ENCODE measurements at places on chromosomes 11 and 22.

GRCh38 chr11:32429477-32429876 lies 5.9 kb downstream of the WT1 start:
- DNase-seq = no peak

DNA sequence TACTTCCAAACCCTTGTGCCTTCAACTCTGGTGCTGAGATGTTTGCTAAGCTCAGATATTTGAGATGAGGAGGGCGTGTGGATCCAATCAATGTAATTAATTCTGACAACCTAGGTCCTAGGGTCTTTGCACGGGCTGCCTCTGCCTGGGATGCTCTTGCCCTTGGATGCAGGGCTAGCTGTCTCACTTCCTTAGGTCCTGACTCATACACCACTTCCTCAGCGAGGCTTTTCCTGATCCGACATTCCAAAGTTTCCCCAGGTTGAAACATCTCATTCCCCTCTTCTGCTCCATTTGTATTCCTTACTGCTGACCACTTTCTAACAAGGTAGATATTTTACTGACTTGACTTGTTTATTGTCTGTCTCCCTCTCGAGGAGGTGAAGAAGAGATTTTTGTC lies 43.0 kb upstream of the NTM start:
- DNase-seq = no peak

DNA sequence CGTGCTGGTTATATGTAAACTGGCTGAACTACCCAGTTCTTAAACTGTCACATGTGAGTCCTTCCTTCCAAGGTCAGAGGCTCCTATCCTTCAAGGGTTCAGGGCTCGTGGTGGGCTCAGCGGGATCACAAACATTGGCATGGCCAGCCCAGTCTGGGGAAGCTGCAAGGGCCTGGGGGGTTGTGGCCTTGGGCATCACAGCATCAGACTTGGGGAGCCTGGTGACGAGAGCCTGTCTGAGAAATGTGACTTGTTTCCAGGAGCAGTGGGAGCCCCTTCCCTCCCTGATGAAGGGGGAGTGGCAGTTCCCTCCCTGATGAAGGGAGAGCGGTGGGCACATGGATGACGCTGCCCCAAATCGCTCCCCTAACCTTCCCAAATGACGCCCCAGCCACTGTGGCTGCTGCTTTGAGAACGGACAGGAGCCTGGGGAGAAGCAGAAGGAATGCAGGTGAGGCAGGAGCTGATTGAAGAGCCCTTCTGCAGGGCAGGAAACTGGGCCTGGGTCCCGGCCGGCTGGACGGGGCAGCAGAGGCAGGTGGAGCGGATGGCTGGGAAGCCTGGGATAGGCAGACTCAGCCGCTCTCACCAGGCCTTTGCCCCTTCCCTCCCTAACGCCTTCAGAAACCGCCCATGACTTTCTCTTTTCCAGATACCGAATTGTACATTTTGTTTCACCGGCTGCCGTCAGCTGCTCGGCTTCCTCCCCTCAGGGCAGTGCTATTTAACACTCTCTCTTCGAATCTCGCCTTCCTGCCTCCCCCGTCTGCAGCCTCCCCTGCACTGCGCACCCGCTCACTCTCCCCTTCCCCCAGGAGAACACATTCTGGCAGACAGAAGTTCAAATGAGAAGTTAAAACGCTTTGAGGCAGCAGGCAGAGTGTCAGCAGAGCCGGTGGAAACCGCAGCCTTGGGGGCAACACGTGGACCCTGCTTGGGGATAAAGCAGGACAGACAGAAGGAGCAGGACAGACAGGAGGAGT lies 1486.7 kb downstream of the BRD1 start:
- no peak for DNase-seq

DNA sequence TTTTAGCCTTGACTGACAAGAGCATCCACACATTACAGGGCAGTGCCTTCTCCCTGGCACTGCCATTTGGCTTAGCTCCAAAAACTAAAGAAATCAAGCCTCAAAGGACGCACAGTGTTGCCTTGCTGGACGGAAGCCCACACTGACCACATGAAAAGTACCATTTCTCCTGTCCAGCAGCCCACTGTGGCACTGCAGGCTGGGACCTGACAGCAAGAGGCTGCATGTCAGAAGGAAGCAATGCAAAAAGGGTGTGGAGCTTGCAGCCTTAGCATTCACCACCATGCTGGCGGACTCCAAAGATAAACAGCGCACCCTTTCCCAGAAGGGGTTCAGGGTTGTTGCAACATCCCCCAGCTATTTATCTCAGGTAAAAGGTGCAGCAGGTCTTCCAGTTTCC lies 109.3 kb upstream of the BMAL1 start:
- no peak for DNase-seq

- DNase-seq = no peak
Observed at GRCh38 chr11:130801333-130802122, 114.8 kb downstream of the SNX19 start.

- no peak for DNase-seq
Observed at GRCh38 chr22:19368876-19369275, 62.7 kb downstream of the HIRA start.

- DNase-seq = no peak
Observed at GRCh38 chr11:58524232-58525036, 16.5 kb upstream of the OR5B21 start.

- DNase-seq = no peak
Observed at GRCh38 chr22:39923696-39924095, 22.8 kb downstream of the GRAP2 start.

- DNase-seq = no peak
Observed at GRCh38 chr11:77515483-77515882, 41.6 kb upstream of the PAK1 start.

DNA sequence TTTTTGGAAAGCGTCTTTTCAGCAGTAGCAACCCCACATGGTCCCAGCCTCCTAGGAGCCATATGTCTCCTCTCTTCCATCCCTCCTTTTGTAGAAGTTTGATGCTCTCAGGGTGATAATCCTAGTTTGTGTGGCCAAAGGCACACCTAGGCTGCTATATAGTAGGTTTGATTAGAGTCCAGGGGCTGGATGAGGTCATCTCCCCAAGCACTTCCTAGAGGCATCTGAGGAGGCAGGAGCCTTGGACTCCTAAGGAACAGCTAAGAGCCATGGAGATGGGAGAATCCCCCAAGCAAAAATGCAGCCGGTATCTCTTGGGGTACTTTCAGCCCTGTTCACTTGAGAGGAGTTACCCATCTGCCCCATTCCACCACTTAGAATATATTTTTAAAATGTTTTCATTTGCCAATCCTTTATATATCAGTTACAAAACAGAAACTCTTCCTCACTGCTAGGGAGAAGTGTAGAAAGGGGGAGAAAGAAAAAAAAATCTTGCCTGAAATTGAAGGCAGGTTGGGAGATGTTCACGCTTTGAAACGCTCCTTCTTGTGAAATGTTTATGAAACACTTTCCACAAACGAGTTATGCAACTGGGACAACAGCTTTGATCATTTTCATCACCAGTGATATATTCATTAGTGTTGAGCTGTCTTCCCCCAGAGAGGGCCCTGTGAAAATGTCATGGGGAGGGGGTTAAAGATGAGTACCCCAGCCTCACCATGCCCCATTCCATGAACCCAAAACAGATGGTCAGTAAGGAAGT lies 31.9 kb upstream of the TLCD5 start:
- no peak for DNase-seq

- DNase-seq = no peak
Observed at GRCh38 chr11:45649544-45650165, 15.8 kb downstream of the CHST1 start.

DNA sequence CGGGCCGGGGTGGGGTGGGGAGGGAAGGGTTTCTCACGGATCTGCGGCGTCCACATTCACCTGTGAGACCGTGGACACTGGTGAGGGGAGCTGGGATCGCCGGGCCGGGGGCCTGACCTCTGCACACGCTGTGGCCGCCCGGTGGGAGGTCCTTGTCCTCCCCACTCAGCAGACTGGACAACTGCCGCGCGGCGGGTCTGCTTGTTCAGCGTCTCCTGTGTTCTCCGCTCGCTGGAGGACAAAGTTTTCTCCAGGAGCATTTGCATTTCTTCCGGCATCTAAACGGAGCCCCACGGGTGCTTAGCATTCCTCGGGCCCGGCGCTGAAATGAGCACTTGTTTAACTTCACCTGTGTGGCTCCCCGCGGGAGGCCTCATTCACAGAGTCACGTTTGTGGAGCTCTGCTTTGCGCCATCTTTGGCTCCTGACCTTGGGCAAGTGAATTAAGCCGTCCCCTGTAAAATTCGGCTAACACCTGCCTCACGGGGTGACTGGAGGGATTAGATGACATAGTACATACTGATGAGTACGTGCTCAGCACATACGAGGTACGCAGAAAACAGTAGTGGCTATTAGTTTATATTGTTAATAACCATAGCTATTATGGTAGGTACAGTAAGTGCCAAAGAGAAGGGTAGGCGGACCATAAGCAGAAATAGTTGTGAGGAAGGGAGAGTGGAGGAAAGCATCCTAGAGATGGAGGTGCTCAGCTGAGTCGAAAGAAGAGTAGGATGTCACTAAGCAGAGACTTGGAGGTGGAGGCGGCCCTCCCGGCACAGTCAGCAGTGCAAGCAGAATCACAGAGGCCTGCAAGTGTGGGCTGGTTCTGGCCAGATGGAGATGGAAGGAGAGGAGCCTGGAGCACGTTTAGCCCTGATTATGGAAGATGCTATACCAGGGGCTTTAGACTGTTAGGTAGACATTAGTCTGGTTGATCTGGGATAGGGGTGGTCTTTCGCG lies 885 bp downstream of the TRMU start:
- DNase-seq = no peak

DNA sequence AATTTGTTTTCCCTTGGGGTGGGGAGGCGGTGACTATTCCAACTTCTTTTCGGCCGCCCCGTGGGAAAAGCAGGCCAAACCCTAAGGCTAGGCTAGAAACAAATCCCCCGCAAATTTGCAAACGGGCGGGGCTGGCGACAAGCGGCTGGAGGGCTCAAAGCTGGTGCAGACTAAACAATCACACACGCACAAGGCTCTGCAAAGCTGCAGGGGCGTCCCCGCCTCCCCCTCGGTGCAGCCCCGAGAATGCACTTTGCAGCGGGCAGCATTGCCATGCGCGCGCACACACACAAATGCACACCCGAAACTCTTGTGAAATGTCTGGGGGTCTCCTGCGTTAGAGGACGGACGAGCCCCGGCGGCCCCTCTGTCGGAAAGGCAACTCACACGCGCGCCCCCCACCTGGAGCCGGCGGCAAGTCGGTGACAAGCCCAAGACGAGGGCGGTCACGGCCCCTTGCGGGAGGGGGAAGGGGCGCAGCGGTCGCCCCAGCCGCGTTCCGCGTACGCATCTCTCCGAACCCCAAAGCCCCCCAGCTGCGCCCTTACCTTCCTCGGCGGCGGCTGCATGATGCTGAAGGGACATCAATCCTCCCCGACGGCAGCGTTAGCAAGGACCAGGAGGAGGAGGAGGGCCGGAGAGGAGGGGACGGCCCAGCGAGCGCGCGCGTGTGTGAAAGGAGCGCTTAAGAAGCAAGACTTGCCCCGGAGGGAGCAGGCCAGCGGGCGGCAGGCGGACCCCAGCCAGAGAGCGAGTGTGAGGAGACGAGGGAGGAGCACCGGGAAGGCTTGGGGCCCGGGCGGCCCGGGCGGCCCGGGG lies 600 bp downstream of the FCHSD2 start:
- DNase-seq = peak; percentile 23

DNA sequence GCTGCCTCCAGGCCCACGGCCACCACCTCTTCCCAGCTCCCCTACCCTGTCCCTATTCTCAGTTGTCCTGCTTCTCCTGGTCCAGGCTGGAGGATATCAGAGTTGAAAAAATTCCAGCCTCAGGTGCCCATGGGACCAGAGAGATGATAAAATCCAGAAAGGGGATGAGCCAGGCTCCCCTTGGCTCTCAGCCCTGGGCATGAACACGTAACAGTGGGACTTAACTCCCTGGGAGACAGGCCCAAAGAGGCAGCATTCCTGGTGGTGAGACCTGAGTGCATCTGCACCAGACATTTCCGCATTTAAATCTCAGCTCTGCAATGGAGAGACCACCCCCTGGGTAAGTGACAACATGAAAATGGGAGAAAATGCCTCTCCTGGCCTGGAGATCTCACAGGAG lies 10.4 kb upstream of the SLC39A13 start:
- no peak for DNase-seq

DNA sequence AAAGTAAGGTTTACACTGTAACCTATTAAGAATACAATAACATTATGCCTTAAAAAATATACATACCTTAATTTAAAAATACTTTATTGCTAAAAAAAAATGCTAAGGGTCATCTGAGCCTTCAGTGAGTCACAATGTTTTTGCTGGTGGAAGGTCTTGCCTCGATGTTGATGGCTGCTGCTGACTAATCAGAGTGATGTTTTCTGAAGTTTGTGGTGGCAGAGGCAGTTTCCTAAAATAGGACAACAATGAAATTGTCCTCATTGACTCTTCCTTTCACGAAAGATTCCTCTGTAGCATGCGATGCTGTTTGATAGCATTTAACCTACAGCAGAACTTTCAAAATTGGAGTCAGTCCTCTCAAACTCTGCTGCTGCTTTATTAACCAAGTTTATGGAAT lies 97.6 kb downstream of the FAT3 start:
- DNase-seq = no peak

DNA sequence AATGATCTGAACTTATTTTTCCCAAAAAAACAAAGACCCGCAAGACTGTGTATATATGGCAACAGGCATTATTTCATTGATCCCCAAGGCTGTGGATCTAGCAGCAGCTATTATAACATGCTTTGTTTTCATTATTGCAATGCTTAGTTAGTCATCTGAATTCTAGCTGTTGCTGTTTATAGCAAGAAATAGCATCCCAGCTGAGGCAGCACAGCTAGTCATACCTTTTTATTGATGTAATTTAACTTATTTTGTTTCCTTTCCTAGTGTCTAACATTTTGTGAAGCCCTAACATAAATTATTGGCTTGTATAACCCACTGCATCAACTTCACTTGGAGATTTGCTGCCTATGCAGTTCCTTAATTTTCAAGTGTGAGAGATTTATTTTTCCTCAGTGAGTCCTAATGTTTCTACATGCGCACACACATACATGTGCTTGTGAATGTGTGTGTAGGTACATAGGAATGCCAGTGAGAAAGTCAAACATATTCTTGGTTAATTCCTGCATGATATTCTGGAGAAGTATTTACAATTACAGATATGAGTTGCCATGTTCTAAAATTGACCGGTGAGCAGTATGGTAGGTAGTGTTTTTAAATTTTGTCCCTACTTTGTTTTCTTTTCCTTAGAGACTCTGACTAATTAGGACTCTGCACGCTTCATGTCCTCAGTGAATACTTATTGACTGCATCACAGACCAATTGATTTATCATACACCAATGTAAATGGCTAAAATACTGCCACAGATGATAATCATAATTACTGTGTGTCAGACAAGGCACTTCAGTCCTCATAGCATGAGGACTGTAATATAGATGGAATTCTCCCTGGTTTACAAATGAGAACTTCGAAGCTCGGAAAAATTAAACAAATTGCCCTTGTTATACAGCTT lies 119.3 kb downstream of the WNT11 start:
- DNase-seq = no peak

GRCh38 chr11:44857490-44858090 lies 93.1 kb downstream of the TP53I11 start:
- no peak for DNase-seq

DNA sequence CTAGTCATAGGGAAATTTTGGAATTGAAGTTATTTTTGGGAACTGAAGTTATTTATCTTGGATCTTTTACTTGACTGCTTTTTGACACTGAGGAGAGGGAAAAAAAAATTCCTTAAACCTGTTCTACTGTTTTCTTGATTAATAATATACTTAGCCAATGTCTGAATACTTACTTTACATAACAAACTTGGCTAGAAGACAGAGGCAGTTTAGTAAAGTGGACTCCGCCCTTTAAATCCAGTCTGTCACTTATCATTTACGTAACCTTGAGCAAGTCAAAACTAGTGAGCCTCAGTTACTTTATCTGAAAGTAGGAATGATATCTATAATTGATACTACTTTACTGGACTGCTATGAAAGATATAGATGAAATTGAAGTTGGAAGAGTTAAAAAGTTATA lies 19.5 kb downstream of the CTSC start:
- no peak for DNase-seq
